ENCODE measurements at places on chromosomes 3 and 15.
A peak's percentile ranks its signal among the peaks of the same experiment; 100 is the strongest.

DNA sequence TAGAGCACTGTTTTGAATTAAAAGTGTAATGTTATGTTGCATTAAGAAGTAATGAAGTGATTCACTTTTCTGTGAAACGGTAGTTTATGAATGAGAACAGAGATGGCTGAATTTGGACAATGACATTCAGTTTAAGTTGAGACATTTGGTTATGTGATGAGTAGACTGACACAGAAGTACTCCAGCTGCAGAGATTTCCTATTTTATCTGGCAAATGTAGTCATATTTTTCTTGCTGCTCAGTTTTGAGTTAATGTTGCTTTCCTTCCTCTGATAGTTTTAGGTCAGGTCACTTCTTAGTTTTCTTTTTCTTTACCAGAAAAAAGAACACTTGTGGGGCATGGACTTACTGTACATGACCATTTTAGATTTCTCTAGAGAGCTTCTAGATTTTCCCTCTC, 51.2 kb downstream of the ASB7 start:
- DNase-seq = no peak

DNA sequence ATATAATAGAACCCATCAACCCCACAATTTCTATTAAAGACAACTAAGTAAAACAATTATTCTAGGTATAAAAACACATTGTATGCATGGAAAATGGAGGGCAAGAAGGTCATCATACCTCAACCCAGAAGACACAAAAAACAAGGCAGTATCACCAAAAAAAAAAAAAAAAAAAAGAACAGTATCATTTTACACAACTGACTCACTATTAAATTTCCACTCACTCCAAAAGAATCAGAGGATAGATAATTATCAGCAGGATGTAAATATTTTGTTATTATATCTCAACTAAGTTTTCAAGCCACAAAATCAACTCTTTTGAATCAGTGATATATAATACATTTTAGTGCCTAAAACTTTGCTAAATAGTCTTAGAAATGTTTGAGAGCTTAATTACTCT, 55.0 kb downstream of the CLASP2 start:
- no peak for DNase-seq

DNA sequence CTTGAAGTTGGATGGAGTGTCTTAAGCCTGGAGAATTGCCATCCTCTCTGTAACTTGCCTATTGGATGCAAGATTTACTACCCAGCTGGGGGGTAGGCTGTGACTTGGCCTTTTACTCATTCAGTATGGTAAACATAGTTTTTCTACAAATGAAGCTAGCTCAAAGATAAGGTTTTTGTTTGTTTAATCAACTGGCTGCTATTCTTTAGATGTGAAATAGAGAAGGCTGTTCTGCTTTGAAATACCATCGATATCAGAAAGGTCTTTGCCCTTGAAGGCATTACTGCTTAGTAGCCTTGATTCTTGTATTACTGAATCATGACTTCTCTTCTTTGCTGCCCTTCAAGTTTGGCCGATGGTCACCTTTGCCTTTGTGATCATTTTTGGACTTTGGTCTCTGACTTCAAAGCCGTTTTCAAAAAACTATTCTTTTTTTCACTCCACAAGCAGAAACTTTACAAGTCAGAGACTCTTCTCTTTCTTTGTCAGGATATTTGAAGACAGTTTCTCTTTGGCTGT, 83.1 kb downstream of the GAP43 start:
- no peak for DNase-seq

DNA sequence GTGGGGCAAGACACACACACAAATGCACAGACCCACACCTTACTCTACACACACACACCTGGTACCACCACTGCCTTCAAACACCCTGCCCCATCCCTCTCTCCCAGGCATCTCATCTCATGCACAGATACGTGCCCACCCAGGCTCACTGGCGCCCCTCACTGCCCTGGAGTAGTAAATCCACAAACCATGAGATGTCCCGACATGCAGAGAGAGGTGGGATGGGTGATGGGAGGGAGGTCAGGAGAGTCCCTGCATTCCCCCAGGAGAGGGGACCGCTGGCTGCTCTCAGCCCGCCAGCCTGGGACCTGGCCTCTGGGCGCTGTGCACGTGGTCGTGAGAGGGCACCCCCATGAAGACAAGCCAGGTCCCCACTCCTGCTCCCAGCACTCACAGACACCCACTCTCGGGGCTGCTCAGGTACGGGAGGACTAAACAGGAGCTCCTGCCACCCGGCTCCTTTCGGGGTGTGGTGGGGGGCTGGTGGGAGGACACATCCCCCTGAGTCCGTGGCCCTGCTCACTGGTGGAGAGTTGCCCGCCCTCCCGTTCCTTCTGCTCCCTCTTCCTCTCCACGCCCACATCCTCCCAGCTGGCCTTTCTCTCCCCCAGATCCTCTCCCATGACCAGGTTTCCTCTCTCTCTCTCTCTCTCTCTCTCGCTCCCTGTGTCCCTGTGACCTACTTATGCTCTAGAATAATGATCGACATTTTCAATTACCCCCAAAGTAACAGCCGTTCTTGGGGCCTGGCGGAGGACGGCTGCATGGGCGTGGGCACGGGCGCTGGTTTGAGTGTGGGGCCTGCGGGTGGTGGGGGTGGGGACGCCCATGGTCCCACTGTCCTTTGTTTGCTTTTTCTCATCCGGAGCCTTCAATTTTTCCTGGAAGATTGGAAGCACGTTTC, 18.9 kb upstream of the CSPG4 start:
- no peak for DNase-seq

GRCh38 chr3:123314359-123315270, 112.9 kb downstream of the SEC22A start:
- DNase-seq = no peak

DNA sequence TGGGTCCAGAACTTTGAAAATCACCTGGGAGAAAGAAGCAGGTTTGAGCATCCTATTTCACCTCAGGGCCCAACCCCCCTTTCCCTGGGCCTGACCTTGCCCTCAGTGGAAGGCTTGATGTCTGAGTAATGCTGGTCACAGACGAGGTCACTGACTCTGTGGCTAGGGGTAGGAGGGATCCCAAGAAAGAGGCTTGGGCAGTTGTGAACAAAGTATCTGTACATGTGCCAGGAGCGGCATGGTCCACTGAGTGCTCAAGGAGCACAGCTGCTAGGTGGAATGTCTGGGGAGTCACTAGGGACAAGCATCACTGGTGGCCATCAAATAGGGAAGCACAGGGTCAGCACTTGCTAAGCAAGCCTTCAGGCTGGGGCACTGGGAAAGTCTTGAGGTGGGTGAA, 7.3 kb downstream of the CCDC71 start:
- no peak for DNase-seq

DNA sequence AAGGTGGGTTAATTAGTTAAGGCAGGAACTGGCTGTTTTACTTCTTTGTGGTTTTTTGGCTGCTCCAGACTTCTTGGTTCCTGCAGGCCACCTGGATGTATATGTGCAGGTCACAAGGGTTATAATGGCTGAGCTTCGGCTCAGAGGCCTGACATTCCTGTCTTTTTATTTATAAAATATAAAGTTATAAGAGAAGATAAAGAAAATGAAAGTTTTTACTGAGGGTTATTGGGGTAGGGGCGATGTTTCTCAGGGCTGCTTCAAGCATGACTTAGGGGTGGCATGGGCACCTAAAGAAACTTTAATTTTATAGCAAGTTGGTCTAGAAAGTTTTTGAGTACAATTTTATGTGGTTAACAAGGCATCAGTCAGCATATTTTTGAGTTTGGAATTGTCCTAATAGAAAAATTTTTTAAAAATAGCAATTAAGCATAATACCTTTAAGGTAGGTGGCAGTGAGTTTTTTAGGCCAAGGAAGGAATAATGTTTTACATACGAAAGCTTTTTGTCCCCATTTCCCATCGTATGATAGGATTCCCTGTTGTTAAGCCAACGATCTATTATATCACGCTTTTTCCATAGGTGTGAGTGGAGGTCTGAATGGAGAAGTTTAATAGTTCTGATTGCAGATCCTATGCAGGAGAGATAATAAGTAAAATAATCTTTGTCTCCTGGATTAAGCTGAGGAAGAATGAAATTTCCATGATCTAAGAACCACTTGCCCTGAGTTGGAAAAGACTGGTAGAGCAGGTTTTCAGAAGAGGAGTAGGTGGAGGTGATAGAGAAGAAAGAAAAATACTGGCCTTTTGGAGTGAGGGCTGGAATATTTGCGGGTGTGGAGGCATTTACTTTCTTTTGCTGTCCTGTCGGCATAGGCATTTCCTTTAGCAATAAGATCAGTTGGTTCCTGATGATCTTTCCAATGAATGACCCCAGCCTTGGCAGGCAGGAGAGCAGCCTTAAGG, 10.1 kb downstream of the STRIT1 start:
- no peak for DNase-seq

DNA sequence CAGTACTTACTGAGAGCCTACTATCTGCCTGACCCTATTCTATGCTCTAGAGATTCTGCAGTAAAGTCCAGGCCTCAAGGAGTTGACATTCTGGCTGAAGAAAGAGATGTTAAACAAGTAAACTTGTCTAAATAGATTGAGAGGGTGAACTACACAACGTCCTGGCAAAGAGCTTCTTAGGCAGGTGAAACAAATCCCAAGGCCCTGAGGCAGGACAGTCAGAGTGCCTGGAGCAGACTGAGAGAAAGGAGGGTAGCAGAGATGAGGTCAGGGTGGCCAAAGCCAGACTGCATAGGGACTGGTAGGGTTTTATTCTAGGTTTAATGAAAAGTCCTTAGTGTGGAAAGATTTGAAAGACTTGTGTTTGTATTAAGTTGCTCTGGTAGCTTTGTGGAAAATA, 84.5 kb upstream of the ATP11B start:
- DNase-seq = no peak

- DNase-seq = no peak
Measured at GRCh38 chr3:9779075-9779593, 9.4 kb upstream of the CAMK1 start.

GRCh38 chr15:41905036-41905793, 11.4 kb upstream of the SPTBN5 start:
- no peak for DNase-seq

DNA sequence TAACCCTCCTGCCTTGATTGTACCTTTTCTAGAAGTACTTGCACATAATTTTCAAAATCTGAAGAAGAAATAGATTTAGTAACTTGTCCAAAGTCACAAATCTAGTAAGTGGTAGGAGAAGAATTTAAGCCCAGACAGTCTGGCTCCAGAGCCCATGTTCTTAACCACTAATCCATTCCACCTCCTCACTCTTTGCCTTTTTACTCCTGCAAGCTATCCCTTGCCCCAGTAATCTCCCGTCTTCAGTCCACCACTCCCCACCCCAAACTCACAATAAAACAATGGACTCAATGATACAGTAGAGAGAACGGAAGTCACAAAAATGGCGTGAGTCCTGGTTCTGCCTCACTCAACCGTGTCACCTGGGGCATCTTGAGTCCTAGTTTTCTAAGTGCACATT, 48.7 kb downstream of the SETMAR start:
- no peak for DNase-seq

- DNase-seq = no peak
Measured at GRCh38 chr15:39587731-39588530, 7.1 kb downstream of the THBS1 start.

DNA sequence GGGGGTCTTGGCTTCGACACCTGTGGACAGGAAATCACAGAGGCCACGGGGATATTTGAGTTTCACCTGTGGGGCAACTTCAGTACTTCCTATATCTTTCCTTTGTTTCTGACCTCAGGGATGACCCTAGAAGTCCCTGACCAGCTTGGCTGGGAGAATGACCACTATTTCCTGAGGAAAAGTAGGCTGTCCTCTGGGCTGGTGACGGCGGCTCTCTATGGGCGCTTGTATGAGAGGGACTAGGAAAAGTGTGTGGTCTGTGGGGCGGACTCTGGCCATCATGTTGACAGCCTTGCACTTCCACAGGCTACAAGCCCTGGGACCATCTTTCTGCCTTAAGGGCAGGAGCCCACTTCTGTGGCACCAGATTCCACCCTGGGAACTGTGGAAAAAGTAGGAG, 43.7 kb downstream of the BTD start:
- no peak for DNase-seq

GRCh38 chr15:33547876-33548275, 237.1 kb downstream of the RYR3 start:
- peak; percentile 60 for DNase-seq

GRCh38 chr15:67865331-67865730, 25.5 kb upstream of the RNU6-1 start:
- no peak for DNase-seq

- no peak for DNase-seq
Measured at GRCh38 chr3:34053626-34054025, 255.2 kb downstream of the PDCD6IP start.

DNA sequence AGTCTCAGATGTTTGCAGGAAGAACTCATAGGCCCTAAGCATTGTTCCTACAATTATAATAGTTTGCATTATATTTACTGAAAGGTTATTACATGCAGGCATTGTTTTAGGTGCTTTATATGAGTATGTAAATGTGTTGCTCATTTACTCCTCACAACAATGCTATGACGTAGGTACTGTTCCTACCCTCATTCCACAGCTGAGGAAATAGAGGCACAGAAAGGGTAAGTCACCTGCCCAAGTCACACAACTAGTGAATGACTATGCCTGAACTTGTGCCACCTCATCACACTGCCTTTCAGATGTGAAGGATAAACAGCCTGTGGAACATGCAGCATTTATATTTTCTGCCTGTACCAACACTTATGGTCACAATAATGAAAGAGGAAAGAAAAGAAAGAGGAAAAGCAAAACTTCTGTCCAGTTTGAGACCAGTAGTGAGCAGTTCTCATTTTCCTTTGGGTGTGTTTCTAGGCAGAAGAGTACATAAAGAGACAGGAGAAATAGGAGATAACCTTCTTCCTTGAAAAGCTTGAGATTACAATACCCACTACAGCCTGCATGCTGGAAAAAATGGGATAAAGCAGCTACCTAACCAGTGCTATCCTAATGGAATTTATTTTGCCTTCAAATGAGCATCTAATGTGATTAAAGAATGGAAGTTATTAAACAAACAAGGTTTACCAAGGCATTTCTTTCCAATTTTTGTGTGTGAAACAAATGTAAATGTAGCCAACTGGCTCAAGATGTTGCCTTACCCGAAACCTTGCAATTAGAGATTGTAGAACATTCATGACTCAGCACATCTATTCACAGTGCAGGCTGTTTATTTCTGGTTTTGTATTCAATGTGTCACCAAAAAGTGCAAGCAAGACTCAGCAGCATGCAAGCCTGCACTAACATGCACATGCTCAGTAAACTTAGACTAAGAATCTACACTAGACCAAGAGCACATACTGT, 20.5 kb upstream of the ENTPD3 start:
- no peak for DNase-seq

DNA sequence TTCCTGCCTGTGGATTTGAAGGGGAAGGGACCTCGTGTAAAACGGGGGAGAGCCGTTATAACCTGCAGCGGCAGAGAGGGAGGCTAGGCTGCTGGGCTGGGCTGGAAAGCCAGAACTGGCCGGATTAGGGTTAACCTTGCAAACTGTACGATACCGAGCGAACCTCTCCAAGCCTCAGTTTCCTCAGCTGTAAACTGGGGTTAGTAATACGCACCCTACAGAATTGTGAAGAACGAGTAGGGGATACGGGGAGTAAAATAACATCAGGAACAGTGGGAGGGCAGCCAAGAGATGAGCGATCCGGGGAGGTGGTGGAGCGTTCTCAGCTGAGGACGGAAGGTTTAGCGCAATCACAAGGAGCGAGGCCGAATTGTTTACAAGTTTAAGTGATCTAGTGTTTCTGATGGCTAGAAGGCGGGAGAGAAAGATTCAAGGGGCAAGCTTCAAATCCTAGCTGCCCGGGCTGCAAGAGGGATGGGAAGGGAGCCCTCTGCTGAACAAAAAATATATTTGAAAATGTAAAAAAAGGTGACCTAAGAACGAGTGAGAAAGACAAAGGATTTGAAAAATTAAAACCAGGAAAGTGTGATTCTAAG, 768 bp upstream of the SEMA5B start:
- DNase-seq = no peak

Measured in substantia nigra (tissue), 51 donors.